ENCODE measurements at places on chromosomes 12 and 14. TPM values are rescaled to one million over a fixed set of nuclear protein-coding genes. Genes with fewer than 3 reads are reported as not detected.
A peak's percentile ranks its signal among the peaks of the same experiment; 100 is the strongest.

GRCh38 chr12:79665212-79665887, 25.4 kb downstream of the PAWR start:
- DNase-seq: no peak
- H3K4me1 ChIP-seq: peaks cover 36% of the 10 kb centered on the region
- no peak overlapping the region for H3K4me3 ChIP-seq
- H3K27ac ChIP-seq: no peak overlapping the region
- H3K27me3 ChIP-seq: no peaks in the 10 kb centered on the region

DNA sequence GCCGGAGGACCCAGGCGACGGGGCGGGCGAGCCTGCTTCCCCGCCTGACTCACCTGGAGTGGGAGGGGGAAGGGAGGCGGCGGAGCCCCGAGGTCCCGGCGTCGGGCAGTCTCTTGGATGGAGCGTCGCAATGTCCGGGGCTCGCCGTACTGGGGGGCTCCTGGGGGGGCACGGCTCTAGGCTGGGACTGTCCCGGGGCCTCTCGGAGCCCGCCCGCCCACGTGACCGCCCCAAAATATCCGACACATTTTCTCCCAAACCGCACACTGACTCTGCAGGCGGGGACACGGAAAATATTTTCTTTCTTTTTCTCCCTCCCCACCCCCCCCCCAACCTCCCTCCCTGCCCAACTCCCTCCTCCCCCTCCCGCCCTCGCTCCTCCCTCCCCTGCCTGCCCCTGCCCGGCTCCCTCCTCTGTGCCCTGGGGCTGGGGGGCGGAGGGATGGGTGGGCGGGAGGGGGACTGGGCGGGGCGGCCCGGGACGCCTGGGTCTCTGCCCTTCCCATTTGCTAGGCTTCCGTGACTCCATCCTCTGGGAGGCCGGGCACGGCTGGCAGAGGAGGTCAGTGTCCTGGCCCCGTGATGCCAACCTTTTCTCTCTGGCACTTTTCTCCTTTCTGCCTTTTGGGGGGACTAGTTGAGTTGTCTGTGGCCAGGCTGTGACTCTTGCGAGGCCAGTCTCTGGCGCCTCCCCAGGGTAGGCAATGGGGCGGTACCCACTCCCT, at the start of gene RARG:
Gene RARG, minus strand, starts transcription at position 289 of the 725 bp plus-strand sequence. CDS start 4,664 bp downstream, outside the sequence.
- H3K4me3 ChIP-seq: peak within 1 kb of the TSS; percentile 93
- no peaks in the 10 kb centered on the region for H3K27me3 ChIP-seq
- H3K4me1 ChIP-seq: peaks cover 64% of the 10 kb centered on the region
- no peak for DNase-seq
- H3K27ac ChIP-seq: peak within 1 kb of the TSS; percentile 96

The PIP4P1 gene
- 25.0 TPM for total RNA-seq

The GNB3 gene
- 0.50 TPM for total RNA-seq

DNA sequence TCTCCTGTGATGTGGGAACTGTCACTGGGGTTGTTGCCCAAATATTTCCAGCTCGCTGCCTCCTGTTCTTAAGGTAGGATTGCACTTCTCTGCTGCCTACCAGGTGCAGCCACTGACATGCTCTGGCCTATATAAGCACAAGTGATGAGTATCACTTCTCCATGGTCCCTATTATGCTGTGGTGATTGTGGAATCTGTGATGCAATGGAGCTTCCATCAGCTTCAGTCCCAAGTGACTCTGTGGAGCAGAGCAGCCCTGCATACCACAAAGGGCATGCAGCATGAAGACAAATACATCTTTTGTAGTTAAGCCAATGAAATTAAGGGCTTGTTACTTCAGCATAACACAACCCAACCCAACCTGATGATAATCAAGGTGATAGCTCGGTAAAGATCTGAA, 43.5 kb downstream of the CKAP4 start:
- no peak for DNase-seq
- H3K27ac ChIP-seq: no peak overlapping the region
- no peaks in the 10 kb centered on the region for H3K36me3 ChIP-seq
- H3K4me1 ChIP-seq: no peaks in the 10 kb centered on the region
- H3K4me3 ChIP-seq: no peak overlapping the region

- H3K27ac ChIP-seq: peak overlapping the region; percentile 3
- H3K4me3 ChIP-seq: no peak overlapping the region
Observed at GRCh38 chr12:27818401-27818918, 38.4 kb upstream of the MANSC4 start.

DNA sequence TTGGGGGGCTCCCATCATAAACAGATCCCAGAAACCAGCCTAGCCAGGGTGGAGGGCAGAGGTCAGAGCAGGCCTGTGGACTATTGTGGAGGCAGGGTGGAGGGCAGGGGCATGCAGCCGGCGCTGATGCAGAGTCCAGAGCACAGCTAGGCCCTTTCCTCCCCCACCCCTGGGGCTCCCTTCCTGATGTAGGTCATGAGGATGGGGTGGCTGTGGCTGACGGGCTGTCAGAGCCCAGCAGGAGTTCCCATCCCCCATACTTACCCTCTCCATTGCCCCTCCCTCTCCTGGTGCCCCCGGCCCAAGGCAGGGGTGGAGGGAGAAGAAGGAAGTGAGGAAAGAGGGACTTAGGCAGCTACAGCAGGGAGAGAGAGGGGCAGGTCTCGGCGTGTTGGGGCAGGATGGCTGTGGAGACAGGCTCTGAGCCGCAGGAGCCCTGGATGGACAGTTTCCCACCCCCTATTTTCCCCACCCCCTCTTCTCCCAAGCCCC, 5.7 kb upstream of the ZNF385A start:
- H3K27me3 ChIP-seq: no peaks in the 10 kb centered on the region
- no peak for DNase-seq

The DPY19L2 gene
- 7.9 TPM for total RNA-seq

The TMEM132D gene
- total RNA-seq: not detected

The CPNE6 gene
- total RNA-seq: 0.33 TPM

GRCh38 chr12:57227315-57228115, 2.0 kb upstream of the SHMT2 start:
- peaks cover 49% of the 10 kb centered on the region for H3K4me1 ChIP-seq
- DNase-seq: no peak
- H3K27me3 ChIP-seq: peaks cover 46% of the 10 kb centered on the region
- no peak overlapping the region for H3K4me3 ChIP-seq

GRCh38 chr12:68370006-68370590, 37.9 kb upstream of the MDM1 start:
- peaks cover 19% of the 10 kb centered on the region for H3K4me1 ChIP-seq
- H3K36me3 ChIP-seq: no peaks in the 10 kb centered on the region
- no peak overlapping the region for H3K27ac ChIP-seq
- H3K4me3 ChIP-seq: no peak overlapping the region
- no peak for DNase-seq
- no peaks in the 10 kb centered on the region for H3K27me3 ChIP-seq

DNA sequence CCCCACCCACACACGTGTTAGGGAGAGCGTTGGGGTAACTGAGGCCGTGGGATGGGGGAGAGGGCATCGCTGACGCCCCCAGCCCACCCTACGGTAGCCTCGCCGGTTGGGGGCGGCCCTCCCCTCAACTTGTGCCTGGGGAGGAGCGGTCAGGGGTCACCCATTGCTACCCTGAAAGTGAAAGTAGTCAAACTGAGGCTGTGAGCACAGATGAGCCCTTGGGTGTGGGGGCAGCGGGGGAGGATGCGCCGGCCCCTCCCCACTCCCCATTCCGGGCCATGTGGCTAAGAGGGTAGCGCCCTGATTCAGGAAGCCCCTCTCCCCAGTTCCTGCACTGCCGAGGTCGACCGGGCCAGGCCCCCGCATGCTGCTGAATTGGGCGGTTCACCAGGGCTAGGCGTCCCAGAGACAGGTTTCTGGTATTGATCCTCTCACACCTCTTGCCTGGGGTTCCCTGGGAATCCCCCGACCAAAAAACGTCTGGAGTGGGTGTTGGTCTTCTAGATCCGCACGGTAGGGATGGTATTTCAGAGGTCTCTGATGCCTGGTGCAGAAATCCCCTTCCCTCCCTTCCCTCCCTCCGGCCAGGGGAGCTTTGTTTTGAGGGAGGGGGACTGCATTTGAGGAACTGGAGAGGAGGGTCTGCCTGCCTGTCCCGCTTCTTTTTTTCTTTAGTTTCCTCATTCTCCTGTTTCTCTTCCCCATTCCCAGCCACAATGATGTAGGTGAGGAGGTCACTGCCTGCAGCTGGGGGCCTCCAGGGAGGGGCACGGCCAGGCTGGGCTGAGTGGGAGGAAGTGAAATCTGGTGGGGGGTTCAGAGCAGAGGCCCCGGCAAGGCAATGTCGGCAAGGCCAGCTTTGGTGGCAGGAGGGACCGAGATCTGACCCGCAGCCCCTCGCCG, 1.0 kb downstream of the SH2B3 start:
- no peaks in the 10 kb centered on the region for H3K36me3 ChIP-seq
- no peak for DNase-seq
- H3K4me1 ChIP-seq: peaks cover 87% of the 10 kb centered on the region
- H3K27me3 ChIP-seq: no peaks in the 10 kb centered on the region

GRCh38 chr14:73977896-73978295, 27.8 kb downstream of the COQ6 start:
- H3K27ac ChIP-seq: no peak overlapping the region
- no peak overlapping the region for H3K4me3 ChIP-seq
- H3K4me1 ChIP-seq: no peaks in the 10 kb centered on the region
- no peaks in the 10 kb centered on the region for H3K27me3 ChIP-seq

The MUCL1 gene
- not detected for total RNA-seq

DNA sequence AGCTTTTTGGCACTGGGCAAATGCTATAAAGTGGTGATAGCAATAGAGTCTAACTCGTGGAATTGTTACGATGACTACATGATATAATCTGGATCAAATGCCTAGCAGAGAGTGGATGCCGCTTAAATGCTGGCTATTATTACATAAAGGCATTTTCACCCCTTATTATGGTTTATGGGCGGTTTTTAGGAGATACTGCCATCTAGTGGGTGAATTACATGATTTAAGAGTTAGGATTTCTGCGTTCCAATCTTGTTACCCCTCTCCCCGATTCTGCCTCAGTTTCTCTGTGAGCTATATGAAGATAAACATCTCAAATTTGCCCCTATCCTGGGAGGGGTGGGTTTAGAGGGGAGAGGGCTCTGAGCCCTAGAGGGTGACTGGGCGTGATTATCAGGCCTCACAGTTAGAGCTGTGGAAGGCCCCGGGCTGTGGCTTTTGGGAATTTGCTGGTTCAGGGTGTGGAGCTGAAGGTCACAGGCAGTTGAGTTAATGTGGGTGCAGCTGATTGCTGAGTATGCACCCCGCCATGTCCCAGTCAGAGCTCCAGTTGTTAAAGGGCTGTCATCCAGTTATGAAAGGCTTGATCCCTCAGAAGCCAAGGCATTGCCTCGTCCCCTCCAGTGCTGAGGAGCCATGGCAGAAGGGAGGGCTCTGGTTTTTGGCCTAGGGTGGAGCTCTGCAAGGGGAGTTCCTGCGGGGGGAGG, 14.4 kb downstream of the CLSTN3 start:
- no peaks in the 10 kb centered on the region for H3K4me1 ChIP-seq
- no peaks in the 10 kb centered on the region for H3K27me3 ChIP-seq

The TEAD4 gene
- 33.6 TPM for total RNA-seq

The ADCY4 gene
- 21.5 TPM for total RNA-seq

DNA sequence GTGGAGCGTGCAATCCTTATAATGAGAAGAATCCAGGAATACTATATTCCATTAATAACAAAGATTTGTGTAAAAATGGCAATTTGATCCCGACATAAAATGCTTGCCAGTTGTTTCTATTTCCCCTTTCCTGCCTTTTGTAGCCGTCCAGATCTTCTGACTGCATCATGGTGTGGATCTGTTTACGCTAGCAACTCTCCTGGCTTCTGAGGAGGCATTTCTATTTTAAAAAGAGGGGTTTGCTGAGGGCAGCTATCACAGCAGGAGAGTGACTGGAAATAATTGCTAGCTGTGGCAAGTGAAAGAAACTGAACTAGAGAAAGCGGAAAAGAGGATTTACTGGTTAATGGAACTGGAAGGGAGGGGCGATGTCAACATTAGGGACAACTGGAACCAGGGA, 145.6 kb downstream of the ATP23 start:
- H3K27ac ChIP-seq: no peak overlapping the region
- H3K27me3 ChIP-seq: no peaks in the 10 kb centered on the region
- peaks cover 7% of the 10 kb centered on the region for H3K4me1 ChIP-seq
- H3K4me3 ChIP-seq: no peak overlapping the region
- DNase-seq: peak; percentile 29

The CD27 gene
- total RNA-seq: not detected

The GLIPR1L1 gene
- not detected for total RNA-seq

DNA sequence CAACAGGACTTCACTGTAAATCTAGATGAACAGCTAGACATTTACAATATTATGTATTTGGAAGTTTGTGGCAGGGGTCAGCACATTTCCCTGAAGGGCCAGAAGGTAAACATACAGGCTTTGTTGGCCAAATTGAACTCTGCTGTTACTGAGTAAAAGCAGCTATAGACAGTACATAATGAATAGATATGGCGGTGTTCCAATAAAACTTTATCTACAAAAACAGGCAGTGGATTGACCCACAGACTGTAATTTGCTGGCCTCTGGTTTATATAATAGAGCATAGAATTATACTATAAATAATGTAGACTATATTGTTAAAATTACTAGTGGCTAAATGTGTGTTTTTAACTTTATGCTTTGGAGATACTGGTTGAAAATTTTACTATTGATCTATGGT, 25.7 kb downstream of the SERPINA10 start:
- no peaks in the 10 kb centered on the region for H3K36me3 ChIP-seq
- H3K27ac ChIP-seq: no peak overlapping the region
- no peak for DNase-seq
- no peak overlapping the region for H3K4me3 ChIP-seq

DNA sequence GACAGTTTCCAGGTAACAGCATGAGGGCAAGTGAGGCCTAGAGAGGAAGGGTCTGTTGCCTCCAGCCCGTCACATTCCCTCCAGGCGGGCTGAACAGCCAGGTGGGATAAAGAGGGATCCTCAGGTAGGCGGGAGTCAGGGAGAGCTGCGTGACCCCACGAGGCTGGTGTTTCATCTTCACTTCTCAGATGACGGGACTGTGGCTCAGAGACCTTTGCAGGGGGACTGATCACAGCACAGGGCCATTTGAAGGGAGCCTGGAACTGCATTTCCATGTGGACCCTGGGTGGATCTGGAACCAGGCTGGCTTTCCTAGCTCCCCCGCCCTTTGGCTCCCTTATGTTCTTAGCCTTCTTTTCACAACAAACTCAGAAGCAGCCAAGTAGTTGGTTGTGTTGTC, 37.4 kb downstream of the SH2B3 start:
- peak overlapping the region; percentile 57 for H3K27ac ChIP-seq
- peaks cover 36% of the 10 kb centered on the region for H3K36me3 ChIP-seq
- DNase-seq: no peak

DNA sequence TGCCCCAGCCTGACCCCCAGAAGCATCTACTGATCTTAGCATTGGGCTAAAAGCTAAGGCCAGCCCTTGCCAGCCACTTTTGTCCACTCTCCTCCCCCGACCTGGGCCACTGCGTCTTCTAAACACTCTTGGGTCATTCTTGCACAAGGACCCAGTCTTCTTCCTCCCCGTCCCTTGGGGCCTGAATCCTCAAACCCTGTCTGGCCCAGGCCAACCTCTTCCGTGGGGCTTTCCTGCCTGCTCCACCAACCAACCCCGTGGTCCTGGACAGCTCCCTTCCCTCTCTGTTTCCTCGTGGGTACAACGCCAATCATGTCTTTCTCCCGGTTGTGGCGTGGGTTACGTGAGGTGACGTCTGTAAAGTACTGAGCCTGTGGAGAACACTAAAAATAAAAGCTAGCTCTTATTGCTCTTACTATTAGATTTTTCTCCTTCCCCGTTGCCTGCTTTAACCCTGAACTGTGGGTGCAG, 21.5 kb downstream of the FAM222A start:
- H3K27ac ChIP-seq: no peak overlapping the region
- peaks cover 41% of the 10 kb centered on the region for H3K27me3 ChIP-seq
- no peak overlapping the region for H3K4me3 ChIP-seq
- no peak for DNase-seq
- H3K4me1 ChIP-seq: no peaks in the 10 kb centered on the region
